Spinal cord (tissue), 10 donors: ENCODE measurements at places on chromosomes 4 and X. TPM values are rescaled to one million over a fixed set of nuclear protein-coding genes. Genes with fewer than 3 reads are reported as not detected.

Gene AIMP1
- 43.1 TPM for total RNA-seq

Gene BMP3
- total RNA-seq = 10.9 TPM

- H3K27me3 ChIP-seq = peaks cover 19% of the 10 kb centered on the region
- H3K4me3 ChIP-seq = peak overlapping the region; percentile 57
Measured at GRCh38 chr4:94758700-94759399, 1.1 kb downstream of the BMPR1B start.

Gene GCNA
- total RNA-seq = 3.1 TPM

DNA sequence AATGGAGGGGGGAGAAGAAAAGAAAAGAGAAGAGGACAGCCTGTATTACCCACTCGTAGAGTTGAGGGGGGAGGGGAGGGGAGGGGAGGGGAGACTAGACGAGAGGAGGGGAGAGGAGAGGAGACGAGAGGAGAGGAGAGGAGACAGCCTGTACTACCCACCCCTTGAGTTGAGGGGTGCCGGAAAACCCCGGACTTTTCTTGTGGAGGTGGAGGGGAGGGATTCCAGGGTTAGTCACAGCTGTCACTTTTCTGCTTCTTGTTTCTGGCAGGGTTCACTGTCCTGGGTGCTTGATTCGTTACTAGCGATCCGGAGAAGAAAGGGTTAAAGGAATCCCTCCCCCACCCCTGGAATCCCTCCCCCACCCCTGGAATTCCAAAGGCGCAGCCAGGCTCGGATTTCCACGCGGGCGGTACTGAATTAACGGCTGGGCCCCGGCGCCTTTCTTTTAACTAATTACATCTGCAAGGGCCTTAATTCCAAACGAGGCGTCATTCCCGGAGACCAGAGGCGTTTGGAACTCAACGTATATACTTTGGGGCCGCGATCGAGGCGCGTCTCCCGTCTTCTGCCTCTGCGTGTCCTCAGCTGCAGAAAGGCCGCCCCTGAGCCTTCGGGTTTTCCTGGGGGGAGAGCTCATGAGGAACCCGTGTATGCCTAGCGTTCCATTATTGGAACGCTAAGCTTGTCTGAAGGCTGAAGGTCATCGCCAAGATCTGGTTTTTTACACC, 20.1 kb upstream of the CSF2RA start:
- DNase-seq = no peak
- peaks cover 9% of the 10 kb centered on the region for H3K27me3 ChIP-seq
- H3K4me1 ChIP-seq = peaks cover 14% of the 10 kb centered on the region

GRCh38 chr4:76504613-76505465, 69.8 kb downstream of the SHROOM3 start:
- DNase-seq = no peak
- no peak overlapping the region for H3K4me3 ChIP-seq
- H3K4me1 ChIP-seq = no peaks in the 10 kb centered on the region
- no peak overlapping the region for H3K27ac ChIP-seq

Gene MAGEA1
- total RNA-seq = not detected

DNA sequence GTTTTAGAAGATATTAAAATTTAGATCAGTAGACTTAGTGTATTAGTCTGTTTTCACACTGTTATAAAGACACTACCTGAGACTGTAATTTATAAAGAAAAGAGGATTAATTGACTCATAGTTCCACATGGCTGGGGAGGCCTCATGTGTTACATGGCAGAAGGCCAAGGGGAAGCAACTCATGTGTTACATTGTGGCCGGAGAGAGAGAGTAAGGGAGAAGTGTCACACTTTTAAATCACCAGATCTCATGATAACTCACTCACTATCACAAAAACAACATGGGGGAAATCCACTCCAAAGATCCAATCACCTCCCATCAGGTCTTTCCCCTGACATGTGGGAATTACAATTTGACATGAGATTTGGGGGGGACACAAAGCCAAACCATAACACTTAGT, 1159.7 kb upstream of the PCDH7 start:
- no peaks in the 10 kb centered on the region for H3K36me3 ChIP-seq
- no peaks in the 10 kb centered on the region for H3K27me3 ChIP-seq
- no peak for DNase-seq
- H3K4me3 ChIP-seq = no peak overlapping the region
- no peaks in the 10 kb centered on the region for H3K4me1 ChIP-seq

GRCh38 chrX:119516157-119516702, 48.0 kb downstream of the SLC25A5 start:
- no peak overlapping the region for H3K4me3 ChIP-seq
- no peak overlapping the region for H3K27ac ChIP-seq
- peak; percentile 20 for DNase-seq
- H3K4me1 ChIP-seq = peaks cover 5% of the 10 kb centered on the region
- H3K36me3 ChIP-seq = no peaks in the 10 kb centered on the region
- H3K27me3 ChIP-seq = no peaks in the 10 kb centered on the region

Gene USP17L21
- total RNA-seq = not detected

DNA sequence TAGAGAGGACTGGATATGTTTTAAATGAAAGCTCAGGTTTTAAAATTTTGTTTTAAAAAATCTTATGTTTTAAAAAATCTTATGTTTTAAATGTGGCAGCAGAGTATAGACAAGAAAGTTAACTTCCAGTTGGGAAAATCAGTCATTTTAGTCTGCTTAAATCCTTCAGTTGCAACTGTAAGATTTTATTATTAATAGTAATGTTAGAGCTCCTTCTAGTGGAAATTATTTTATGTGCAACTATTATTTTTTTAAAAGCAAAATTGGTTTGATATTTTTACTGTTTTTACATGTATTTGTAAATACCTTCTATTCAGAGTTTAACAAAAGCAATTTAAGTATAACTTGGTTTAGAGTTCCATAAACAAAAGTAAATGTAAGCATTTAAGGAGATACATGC, 8.5 kb upstream of the NUDT6 start:
- H3K27me3 ChIP-seq = no peaks in the 10 kb centered on the region
- peaks cover 11% of the 10 kb centered on the region for H3K36me3 ChIP-seq
- no peak overlapping the region for H3K4me3 ChIP-seq
- H3K27ac ChIP-seq = no peak overlapping the region
- no peak for DNase-seq
